ENCODE measurements at places on chromosomes 1 and 21.
A peak's percentile ranks its signal among the peaks of the same experiment; 100 is the strongest.

DNA sequence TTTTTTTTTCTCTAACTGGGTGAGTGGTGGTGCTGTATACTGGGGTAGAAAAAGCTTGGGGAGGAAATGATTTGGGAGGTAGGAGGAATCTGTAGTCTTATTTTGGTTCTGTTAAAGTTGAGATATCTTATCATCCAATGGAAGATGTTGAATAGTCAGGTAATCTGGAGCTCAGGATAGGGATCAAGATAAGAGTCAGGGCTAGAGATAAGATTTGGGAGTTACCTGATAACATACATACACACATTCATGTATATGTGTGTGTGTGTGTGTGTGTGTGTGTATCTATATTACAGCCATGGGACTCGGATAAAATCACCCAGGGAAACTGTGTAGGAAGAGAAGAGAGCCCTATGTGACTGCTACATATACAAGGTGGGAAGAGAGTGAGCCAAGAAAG is 8.1 kb downstream of the PCAT6 start:
- H3K4me1 ChIP-seq = peaks cover 6% of the 10 kb centered on the region
- H3K27me3 ChIP-seq = peaks cover 26% of the 10 kb centered on the region
- no peaks in the 10 kb centered on the region for H3K36me3 ChIP-seq
- no peak overlapping the region for H3K27ac ChIP-seq
- no peak overlapping the region for H3K4me3 ChIP-seq
- no peak for DNase-seq

GRCh38 chr1:167922023-167922422 is 8.1 kb upstream of the ADCY10 start:
- H3K4me3 ChIP-seq = peak overlapping the region; percentile 9
- H3K4me1 ChIP-seq = peaks cover 19% of the 10 kb centered on the region
- peak overlapping the region; percentile 80 for H3K27ac ChIP-seq
- no peaks in the 10 kb centered on the region for H3K27me3 ChIP-seq

GRCh38 chr1:36982709-36983108 is 51.6 kb downstream of the GRIK3 start:
- no peaks in the 10 kb centered on the region for H3K4me1 ChIP-seq
- H3K27me3 ChIP-seq = no peaks in the 10 kb centered on the region
- no peak overlapping the region for H3K27ac ChIP-seq
- no peak for DNase-seq

GRCh38 chr1:208332774-208333126 is 88.6 kb upstream of the PLXNA2 start:
- H3K27ac ChIP-seq = no peak overlapping the region
- H3K27me3 ChIP-seq = peaks cover 81% of the 10 kb centered on the region
- no peak for DNase-seq
- no peaks in the 10 kb centered on the region for H3K36me3 ChIP-seq

- H3K27me3 ChIP-seq = no peaks in the 10 kb centered on the region
- peaks cover 12% of the 10 kb centered on the region for H3K4me1 ChIP-seq
- H3K36me3 ChIP-seq = peaks cover 7% of the 10 kb centered on the region
- no peak for DNase-seq
- no peak overlapping the region for H3K27ac ChIP-seq
Observed at GRCh38 chr21:33300701-33301631, 23.8 kb upstream of the IFNAR1 start.

DNA sequence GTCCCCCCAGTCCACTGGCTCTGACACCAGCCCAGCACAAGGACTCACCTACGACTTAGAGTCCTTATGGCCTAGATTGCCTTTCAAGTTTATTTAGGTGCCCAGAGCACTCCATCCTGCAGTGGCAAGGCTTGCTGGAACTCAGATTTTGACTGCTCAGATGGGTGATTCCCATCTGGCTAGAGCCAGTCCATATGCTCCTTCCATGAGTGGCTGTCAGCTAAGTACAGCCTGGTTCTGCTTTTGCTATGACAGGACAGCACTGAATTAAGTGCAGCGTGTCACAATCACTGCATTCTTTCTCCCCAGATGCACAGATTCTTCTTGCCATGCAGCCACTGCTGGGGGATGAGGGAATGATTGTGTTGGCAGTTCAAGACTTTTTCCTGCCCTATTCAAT is 43.8 kb downstream of the GPR52 start:
- no peaks in the 10 kb centered on the region for H3K36me3 ChIP-seq
- no peak overlapping the region for H3K27ac ChIP-seq
- no peaks in the 10 kb centered on the region for H3K27me3 ChIP-seq
- no peak for DNase-seq

DNA sequence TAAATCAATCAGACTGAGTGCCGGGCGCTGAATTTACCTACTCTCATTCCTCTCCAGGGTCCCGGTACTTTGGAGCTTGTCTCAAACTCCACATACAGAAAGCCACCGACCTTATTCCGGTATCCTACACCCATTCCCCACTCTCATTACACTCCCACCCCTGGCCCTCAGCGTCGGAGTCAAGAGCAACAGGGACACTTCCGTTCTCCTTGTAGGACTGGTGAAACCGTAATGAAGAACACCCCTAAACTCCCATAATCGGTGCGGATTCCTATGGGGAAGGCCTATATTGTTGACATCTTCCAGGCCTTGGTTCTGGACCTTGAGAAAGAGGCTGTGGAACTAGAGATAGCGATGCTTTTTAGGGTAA is 798 bp downstream of the ZBED6 start:
- H3K27ac ChIP-seq = peak overlapping the region; percentile 98
- H3K27me3 ChIP-seq = no peaks in the 10 kb centered on the region
- DNase-seq = peak; percentile 69
- H3K4me3 ChIP-seq = peak overlapping the region; percentile 86

- no peak overlapping the region for H3K4me3 ChIP-seq
- H3K4me1 ChIP-seq = peaks cover 24% of the 10 kb centered on the region
- no peaks in the 10 kb centered on the region for H3K36me3 ChIP-seq
- DNase-seq = no peak
Observed at GRCh38 chr1:211200311-211200710, 58.9 kb upstream of the RCOR3 start.

DNA sequence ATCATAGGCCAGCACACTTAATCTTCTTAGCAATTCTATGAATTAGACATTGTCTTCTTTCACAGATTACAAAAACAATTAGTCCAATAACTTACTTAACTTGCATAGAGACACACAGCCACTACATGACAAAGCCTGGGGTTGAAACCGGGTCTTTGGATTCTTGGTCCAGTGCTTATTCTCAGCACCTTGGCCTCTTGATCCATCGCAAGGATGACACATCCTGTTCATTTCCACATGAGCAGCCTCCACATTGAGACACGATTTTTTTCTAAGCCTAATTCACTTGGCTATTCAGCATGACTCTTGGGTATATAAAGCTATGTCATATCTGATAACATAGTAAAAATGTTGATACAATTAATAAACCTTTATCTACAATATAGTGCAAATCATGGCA is 221.0 kb upstream of the FOXD3 start:
- H3K27me3 ChIP-seq = peaks cover 72% of the 10 kb centered on the region
- peaks cover 5% of the 10 kb centered on the region for H3K4me1 ChIP-seq
- no peak for DNase-seq
- no peaks in the 10 kb centered on the region for H3K36me3 ChIP-seq

DNA sequence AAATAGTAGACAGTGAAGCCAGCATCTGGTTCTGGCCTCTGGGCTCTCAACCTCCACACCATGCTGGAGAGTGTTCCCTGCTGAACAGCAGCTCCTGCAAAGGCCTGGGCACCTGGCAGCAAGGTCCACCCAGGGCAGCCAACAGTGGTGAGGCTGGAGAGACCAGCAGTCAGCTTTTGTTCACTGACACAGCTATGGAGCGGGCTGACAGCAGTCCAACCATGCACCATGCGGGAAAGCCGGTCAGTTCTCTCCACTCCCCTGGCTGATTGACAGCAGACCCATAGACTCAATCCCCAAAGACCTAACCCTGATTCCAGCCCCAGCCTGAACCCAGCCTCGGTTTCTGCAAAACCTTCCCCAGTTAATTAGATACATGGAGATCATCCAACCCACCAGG is 49.0 kb downstream of the KLHDC7A start:
- no peak overlapping the region for H3K4me3 ChIP-seq
- H3K4me1 ChIP-seq = no peaks in the 10 kb centered on the region
- peaks cover 79% of the 10 kb centered on the region for H3K27me3 ChIP-seq
- no peak for DNase-seq
- no peak overlapping the region for H3K27ac ChIP-seq

GRCh38 chr21:46626536-46626935 is 8.9 kb upstream of the PRMT2 start:
- H3K4me3 ChIP-seq = no peak overlapping the region
- H3K27me3 ChIP-seq = peaks cover 19% of the 10 kb centered on the region
- DNase-seq = no peak

GRCh38 chr1:35453031-35453430 is 104.2 kb downstream of the KIAA0319L start:
- H3K4me1 ChIP-seq = peaks cover 19% of the 10 kb centered on the region
- H3K4me3 ChIP-seq = no peak overlapping the region
- no peaks in the 10 kb centered on the region for H3K27me3 ChIP-seq
- peak overlapping the region; percentile 59 for H3K27ac ChIP-seq

DNA sequence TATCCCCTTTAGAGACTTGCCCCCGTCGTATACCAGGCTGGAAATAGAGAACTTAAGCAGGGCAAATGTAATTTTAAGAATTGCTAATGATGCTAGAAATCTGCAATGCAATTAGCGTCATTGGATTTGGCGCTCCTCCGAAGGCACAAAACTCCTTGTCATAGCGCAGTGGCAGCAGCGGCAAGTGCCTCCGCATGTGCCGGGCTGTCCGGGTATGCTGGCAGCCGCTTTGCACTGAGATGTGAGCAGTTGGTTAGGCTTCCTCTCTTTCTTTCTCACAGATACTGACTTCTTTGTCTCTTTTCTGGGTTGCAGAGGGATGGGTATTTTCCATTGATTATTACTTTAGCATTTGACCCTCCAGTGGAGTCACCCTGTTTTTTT is 193.4 kb upstream of the LMO4 start:
- no peaks in the 10 kb centered on the region for H3K27me3 ChIP-seq
- no peaks in the 10 kb centered on the region for H3K36me3 ChIP-seq
- peaks cover 6% of the 10 kb centered on the region for H3K4me1 ChIP-seq
- H3K4me3 ChIP-seq = no peak overlapping the region
- DNase-seq = no peak

- H3K4me3 ChIP-seq = no peak overlapping the region
- H3K27ac ChIP-seq = no peak overlapping the region
- H3K36me3 ChIP-seq = no peaks in the 10 kb centered on the region
- H3K27me3 ChIP-seq = peaks cover under 1% of the 10 kb centered on the region
Observed at GRCh38 chr1:56265216-56265615, 314.1 kb downstream of the PLPP3 start.

- H3K27ac ChIP-seq = no peak overlapping the region
- no peak for DNase-seq
- peaks cover 62% of the 10 kb centered on the region for H3K27me3 ChIP-seq
- H3K4me1 ChIP-seq = no peaks in the 10 kb centered on the region
- H3K36me3 ChIP-seq = no peaks in the 10 kb centered on the region
Observed at GRCh38 chr21:46027851-46028493, 46.4 kb downstream of the COL6A1 start.

GRCh38 chr1:73593364-73593763 is 604.6 kb downstream of the LRRIQ3 start:
- H3K4me1 ChIP-seq = peaks cover 18% of the 10 kb centered on the region
- H3K27me3 ChIP-seq = no peaks in the 10 kb centered on the region
- H3K4me3 ChIP-seq = peak overlapping the region; percentile 35
- peak; percentile 67 for DNase-seq
- H3K27ac ChIP-seq = peak overlapping the region; percentile 67

DNA sequence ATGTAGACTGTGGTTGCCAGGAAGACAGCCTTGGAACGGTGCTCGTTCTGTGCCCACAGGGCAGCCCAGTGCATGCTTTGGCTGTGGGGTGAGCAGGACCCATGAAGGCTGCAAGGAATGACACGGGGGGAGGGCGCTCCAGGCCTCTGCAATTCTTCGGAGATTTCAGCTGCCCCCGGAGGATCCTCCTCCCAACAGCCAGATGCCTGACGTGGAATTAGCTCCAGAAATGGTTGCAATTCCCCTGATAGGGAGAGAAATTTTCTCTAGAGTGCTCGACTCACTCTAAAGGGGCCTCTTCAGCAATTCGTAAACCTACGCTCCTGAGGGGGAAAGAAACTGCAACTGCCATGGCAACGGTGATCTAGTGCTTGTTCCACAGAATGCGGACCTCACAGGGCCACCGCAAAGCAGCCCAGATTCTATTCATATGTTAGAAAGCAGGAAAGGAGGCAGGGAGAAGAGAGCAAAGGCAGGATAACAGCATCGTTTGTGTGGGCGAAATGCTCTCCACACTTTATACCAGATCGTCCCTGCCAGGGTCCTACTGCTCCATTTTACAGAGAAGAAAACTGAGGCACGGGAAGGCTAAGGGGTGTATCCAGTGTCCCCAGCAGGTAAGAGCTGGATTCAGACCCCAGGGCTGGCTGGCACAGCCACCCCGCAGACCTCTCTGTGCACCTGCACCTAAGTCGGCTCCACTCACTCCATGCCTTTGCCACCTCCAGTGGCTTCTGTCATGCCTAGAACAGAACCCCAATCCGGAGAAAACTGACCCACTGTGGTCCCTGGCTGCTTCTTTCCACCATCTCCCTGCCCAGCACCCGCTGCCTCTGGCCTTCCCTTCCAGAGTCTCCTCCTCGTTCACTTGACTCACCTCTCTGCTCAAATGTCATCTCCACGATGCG is 11.9 kb upstream of the PDE9A start:
- H3K27me3 ChIP-seq = peaks cover 17% of the 10 kb centered on the region
- no peak for DNase-seq
- H3K4me1 ChIP-seq = peaks cover 21% of the 10 kb centered on the region
- no peaks in the 10 kb centered on the region for H3K36me3 ChIP-seq

GRCh38 chr1:211194826-211195225 is 60.9 kb upstream of the KCNH1 start:
- no peak overlapping the region for H3K4me3 ChIP-seq
- H3K4me1 ChIP-seq = peaks cover 24% of the 10 kb centered on the region
- H3K27me3 ChIP-seq = no peaks in the 10 kb centered on the region
- DNase-seq = no peak

GRCh38 chr1:86798608-86799291 is 94.4 kb downstream of the SH3GLB1 start:
- H3K4me1 ChIP-seq = no peaks in the 10 kb centered on the region
- H3K27me3 ChIP-seq = no peaks in the 10 kb centered on the region
- no peaks in the 10 kb centered on the region for H3K36me3 ChIP-seq

GRCh38 chr1:26321315-26322041 is 3.7 kb downstream of the CD52 start:
- no peak overlapping the region for H3K4me3 ChIP-seq
- peaks cover 8% of the 10 kb centered on the region for H3K4me1 ChIP-seq
- DNase-seq = peak; percentile 88
- H3K36me3 ChIP-seq = peaks cover 26% of the 10 kb centered on the region

DNA sequence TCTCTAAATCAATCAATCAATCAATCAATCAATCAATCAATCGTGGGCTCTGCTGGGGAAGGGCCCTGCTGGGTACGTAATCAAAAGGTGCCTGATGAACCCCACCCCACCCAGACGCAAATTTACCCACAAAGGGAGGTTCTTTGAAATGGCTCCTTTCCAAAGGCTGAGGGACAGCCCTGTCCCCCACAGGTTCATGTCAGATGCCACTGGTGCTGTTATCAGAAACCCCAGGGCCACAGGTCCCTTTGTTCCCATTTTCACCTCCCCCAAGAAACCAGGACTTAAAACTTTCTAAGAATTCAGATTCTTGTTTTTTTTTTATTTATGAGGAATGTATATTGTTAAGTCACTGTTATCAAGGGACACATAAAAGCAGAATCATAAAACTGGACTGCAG is 14.2 kb downstream of the CHRNB2 start:
- DNase-seq = no peak
- no peaks in the 10 kb centered on the region for H3K4me1 ChIP-seq
- no peak overlapping the region for H3K27ac ChIP-seq
- H3K27me3 ChIP-seq = no peaks in the 10 kb centered on the region

GRCh38 chr1:40312238-40313205 is 4.6 kb downstream of the COL9A2 start:
- peak; percentile 28 for DNase-seq
- H3K4me3 ChIP-seq = no peak overlapping the region

GRCh38 chr1:100035214-100035613 is 65.4 kb downstream of the SLC35A3 start:
- no peaks in the 10 kb centered on the region for H3K36me3 ChIP-seq
- H3K27ac ChIP-seq = no peak overlapping the region
- peaks cover 11% of the 10 kb centered on the region for H3K4me1 ChIP-seq
- DNase-seq = no peak
- no peak overlapping the region for H3K4me3 ChIP-seq
